ENCODE measurements at places on chromosomes 7 and 10. TPM values are rescaled to one million over a fixed set of nuclear protein-coding genes. Genes with fewer than 3 reads are reported as not detected.

DNA sequence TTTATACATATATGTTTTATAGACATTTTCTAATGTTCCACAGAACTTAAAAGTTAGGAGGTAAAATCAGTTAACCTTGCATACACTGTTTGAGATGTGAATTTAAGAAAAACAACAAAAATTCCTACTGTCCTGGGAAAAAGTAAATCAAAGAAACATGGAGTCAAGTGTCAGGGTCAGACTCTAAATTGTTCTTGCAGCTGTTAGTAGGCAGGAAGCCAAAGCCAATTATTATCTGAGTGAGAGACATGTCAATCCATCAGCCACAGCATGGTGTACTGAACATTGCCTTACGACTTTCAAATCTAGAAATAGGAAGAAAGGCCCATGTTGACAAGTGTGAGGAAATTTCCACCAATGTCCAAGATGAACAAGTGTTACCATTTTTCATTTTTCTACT lies 461.2 kb upstream of the MBL2 start:
- no peaks in the 10 kb centered on the region for H3K36me3 ChIP-seq
- no peaks in the 10 kb centered on the region for H3K4me1 ChIP-seq
- DNase-seq = no peak

DNA sequence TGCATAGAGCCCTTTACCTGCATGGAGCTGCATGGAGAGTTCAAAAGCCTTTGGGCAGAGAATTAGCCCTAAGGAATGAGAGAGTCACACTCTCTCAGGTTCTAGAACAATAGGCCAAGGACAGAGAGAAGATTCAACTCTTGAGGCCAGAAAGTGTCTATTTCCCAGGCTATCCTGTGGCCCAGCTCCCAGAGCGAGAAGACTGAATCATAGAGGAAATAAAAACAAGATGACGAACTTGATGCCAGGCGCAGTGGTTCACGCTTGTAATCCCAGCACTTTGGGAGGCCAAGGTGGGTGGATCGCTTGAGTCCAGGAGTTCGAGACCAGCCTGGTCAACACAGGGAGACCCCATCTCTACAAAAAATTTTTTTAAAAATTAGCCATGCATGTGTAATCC lies 18.3 kb upstream of the PODXL start:
- no peaks in the 10 kb centered on the region for H3K36me3 ChIP-seq
- no peaks in the 10 kb centered on the region for H3K4me1 ChIP-seq
- no peak overlapping the region for H3K27ac ChIP-seq

GRCh38 chr7:137772316-137772715 lies 74.5 kb downstream of the DGKI start:
- no peaks in the 10 kb centered on the region for H3K27me3 ChIP-seq
- no peak for DNase-seq
- no peak overlapping the region for H3K27ac ChIP-seq
- no peaks in the 10 kb centered on the region for H3K36me3 ChIP-seq

- H3K4me1 ChIP-seq = no peaks in the 10 kb centered on the region
- no peak for DNase-seq
- no peaks in the 10 kb centered on the region for H3K36me3 ChIP-seq
- no peak overlapping the region for H3K27ac ChIP-seq
- H3K27me3 ChIP-seq = no peaks in the 10 kb centered on the region
Measured at GRCh38 chr10:27622596-27622995, 118.5 kb downstream of the RAB18 start.

DNA sequence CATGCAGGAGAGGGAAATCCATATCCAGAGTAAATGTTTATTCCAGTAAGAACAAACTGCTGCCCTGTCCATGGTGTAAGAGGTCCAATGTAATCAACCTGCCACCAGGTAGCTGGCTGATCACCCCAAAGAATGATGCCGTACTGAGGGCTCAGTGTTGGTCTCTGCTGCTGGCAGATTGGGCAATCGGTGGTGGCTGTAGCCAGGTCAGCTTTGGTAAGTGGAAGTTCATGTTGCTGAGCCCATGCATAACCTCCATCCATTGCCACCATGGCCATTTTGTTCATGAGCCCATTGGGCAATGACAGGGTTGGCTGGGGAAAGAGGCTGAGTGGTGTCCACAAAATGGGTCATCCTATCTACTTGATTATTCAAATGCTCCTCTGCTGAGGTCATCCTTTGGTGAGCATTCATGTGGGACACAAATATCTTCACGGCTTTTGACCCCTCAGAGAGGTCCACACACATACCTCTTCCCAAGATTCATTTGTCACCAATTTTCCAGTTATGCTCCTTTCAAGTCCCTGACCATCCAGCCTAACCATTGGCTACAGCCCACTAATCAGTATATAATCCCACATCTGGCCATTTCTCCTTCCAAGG lies 23.3 kb upstream of the PAPSS2 start:
- no peak overlapping the region for H3K4me3 ChIP-seq
- H3K4me1 ChIP-seq = no peaks in the 10 kb centered on the region
- no peak for DNase-seq
- no peaks in the 10 kb centered on the region for H3K36me3 ChIP-seq
- H3K27me3 ChIP-seq = no peaks in the 10 kb centered on the region
- H3K27ac ChIP-seq = no peak overlapping the region

GRCh38 chr10:29069941-29070340 lies 218.9 kb upstream of the LYZL1 start:
- H3K27me3 ChIP-seq = no peaks in the 10 kb centered on the region
- no peak overlapping the region for H3K27ac ChIP-seq
- H3K4me1 ChIP-seq = no peaks in the 10 kb centered on the region
- no peak overlapping the region for H3K4me3 ChIP-seq

GRCh38 chr7:587767-588166 lies 68.1 kb upstream of the PDGFA start:
- no peaks in the 10 kb centered on the region for H3K27me3 ChIP-seq
- H3K4me3 ChIP-seq = no peak overlapping the region

- DNase-seq = no peak
- H3K36me3 ChIP-seq = no peaks in the 10 kb centered on the region
- no peak overlapping the region for H3K27ac ChIP-seq
- H3K27me3 ChIP-seq = no peaks in the 10 kb centered on the region
Measured at GRCh38 chr10:30756151-30756550, 126.6 kb upstream of the LYZL2 start.

- H3K27me3 ChIP-seq = no peaks in the 10 kb centered on the region
- H3K36me3 ChIP-seq = no peaks in the 10 kb centered on the region
- DNase-seq = no peak
- no peak overlapping the region for H3K27ac ChIP-seq
- no peak overlapping the region for H3K4me3 ChIP-seq
Measured at GRCh38 chr7:121847041-121847440, 25.9 kb upstream of the PTPRZ1 start.

DNA sequence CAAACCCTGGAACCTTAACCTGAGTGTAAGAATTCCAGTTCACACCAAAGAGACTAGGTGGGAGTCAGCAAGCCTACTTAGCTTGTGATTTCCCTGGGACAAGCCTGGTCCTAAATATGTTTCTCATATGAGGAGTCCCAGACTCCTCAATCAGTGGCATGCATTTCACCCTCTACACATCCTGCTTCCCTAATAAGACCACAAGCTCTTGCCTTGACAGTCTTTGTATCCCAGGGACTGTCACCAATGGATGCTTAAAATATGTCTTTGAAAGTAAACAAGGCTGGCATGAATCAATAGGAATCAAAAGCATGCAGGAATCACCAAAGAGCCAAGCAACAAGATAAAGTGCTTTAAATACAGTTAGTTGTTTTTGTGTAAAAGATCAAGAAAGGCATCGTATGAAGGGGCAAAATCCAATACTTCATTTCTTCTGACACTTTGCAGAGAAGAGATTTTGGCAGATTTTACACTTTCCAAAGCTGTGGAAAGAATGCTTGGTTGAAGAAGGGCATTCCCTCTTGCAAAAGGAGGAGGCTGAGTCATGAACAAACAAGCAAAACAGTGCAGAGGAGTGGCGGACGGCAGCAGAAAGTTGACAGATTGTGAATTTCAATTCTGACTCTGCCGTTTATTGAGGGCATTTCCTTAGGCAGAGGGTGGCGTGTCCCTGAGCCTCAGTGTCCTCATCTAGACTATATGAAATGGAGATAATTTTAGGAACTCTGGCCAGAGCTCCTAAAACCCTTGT lies 8.5 kb upstream of the NFE2L3 start:
- no peaks in the 10 kb centered on the region for H3K36me3 ChIP-seq
- no peak overlapping the region for H3K27ac ChIP-seq
- H3K27me3 ChIP-seq = no peaks in the 10 kb centered on the region
- no peak overlapping the region for H3K4me3 ChIP-seq

- H3K27me3 ChIP-seq = no peaks in the 10 kb centered on the region
- H3K27ac ChIP-seq = no peak overlapping the region
- H3K36me3 ChIP-seq = no peaks in the 10 kb centered on the region
- H3K4me3 ChIP-seq = no peak overlapping the region
Measured at GRCh38 chr7:151597541-151598444, 78.1 kb upstream of the RHEB start.

- no peak for DNase-seq
- H3K27ac ChIP-seq = no peak overlapping the region
- H3K27me3 ChIP-seq = no peaks in the 10 kb centered on the region
- H3K4me3 ChIP-seq = no peak overlapping the region
- H3K4me1 ChIP-seq = no peaks in the 10 kb centered on the region
Measured at GRCh38 chr7:139582130-139582650, 58.7 kb downstream of the CLEC2L start.

DNA sequence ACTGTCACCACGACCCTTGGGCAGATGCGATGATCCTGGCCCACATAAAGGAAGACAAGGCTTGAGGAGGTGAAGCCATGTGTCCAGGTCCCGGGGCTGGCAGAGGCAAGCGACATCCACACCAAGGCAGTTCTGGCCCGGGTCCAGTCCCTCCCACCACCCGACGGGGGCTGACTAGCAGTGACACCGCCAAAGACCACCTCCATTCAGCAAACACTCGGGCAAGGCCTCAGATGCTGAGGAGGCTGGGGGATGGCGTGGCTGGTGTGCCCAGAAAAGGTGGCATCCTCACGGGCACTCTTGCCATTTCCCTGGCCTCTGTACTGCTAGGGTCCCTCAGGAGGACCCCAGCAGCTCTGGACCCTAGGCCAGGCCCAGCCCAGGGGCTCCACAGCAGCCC lies 219.0 kb downstream of the ELFN1 start:
- H3K4me1 ChIP-seq = peaks cover 7% of the 10 kb centered on the region

DNA sequence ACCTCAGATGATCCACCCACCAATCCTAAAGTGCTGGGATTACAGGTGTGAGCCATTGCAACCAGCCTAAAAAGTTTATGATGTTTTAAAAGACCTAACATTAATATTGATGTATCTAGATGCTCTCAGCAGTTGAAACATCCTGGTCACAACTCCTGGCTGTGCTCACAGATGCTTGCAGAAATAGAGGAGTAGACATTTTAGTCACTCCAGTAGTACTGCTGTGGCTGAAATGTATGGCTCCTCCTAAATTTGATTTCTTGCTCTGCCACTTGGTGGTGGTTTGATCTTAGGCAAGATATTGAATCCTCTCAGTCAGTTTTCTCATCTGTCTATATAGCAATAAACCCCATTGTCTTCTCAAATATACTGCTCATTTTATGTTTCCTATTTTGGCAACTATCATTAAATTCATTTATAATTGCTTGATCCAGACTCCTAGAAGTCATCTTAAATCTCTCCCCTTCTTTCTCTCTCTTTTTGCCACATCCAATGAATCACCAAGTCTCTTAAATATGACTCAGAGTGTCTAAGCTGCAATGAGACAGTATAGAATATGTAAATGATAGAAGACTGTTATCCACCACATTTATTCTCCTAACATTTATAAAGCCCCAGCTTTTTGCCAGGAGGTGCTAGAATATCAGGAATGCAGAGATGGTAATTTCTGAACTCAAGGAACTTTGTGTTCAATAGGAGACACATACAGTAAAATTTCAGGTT lies 78.1 kb upstream of the NRBF2 start:
- no peak for DNase-seq
- H3K27ac ChIP-seq = no peak overlapping the region
- H3K27me3 ChIP-seq = no peaks in the 10 kb centered on the region
- H3K36me3 ChIP-seq = no peaks in the 10 kb centered on the region

DNA sequence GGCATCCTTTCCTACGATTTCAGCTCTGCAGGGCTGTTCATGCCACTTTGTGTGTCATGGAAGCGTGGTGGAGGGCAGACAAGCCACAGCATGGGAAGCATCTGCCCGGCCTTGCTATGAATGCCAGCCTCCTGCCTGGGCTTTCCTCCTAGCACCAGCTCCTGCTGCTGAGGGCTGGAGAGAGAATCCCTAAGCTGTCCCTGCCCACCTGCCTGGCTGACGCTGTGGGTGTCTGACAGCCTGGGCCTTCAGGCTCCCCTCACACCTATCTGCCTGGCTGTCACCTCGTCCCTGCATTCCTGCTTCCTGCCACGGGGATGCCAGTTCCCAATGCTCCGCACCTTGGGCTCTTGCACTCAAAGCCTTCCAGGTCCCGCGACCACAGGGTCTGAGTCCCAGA lies 606.5 kb upstream of the MGMT start:
- DNase-seq = no peak
- no peaks in the 10 kb centered on the region for H3K27me3 ChIP-seq

GRCh38 chr10:131196176-131196885 lies 115.2 kb downstream of the TCERG1L start:
- no peak overlapping the region for H3K4me3 ChIP-seq
- H3K27me3 ChIP-seq = no peaks in the 10 kb centered on the region
- DNase-seq = no peak
- no peaks in the 10 kb centered on the region for H3K4me1 ChIP-seq
- no peaks in the 10 kb centered on the region for H3K36me3 ChIP-seq

DNA sequence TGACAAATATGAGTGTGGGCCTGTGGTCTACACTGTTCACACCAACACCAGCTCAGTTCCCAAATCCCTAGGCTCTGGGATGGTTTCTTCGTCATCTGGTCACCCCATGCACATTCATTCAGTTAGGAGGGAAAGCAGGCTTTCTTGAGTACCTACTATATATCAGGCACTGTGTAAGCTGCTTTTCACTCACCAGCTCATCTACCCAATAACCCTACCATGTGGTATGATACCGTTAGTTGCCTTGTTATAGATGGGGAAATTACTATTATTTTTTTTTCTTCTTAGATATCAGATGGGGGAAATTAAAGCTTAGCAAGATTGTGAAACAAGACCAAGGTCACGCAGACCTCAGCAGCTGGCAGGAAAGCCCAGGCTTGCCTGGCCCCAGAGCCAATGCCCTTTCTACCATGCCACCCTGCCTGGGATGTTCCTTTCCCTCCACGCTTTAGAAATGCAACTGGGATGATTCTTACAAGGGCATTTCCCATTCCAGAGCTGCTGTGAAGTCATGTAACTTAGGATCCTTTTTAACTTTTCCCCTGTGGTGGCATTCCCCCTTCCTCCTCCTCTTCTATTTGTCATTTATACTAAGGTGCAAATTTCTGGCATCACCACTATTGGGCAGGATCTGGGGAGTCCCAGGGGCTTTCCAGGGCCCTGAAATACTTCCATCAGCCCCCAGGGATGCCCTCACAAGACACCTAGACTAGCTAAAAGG lies 93.1 kb upstream of the EFCAB10 start:
- no peak overlapping the region for H3K4me3 ChIP-seq
- H3K27ac ChIP-seq = no peak overlapping the region
- no peaks in the 10 kb centered on the region for H3K36me3 ChIP-seq
- peaks cover 2% of the 10 kb centered on the region for H3K27me3 ChIP-seq
- peaks cover 9% of the 10 kb centered on the region for H3K4me1 ChIP-seq

GRCh38 chr10:95295031-95295755 lies 4.4 kb upstream of the PDLIM1 start:
- DNase-seq = peak; percentile 86
- H3K27me3 ChIP-seq = no peaks in the 10 kb centered on the region
- peak overlapping the region; percentile 47 for H3K27ac ChIP-seq

- no peak overlapping the region for H3K27ac ChIP-seq
- H3K4me1 ChIP-seq = 0 out of 2 replicates have a peak, but pooled peaks cover 3% of the 10 kb centered on the region
- DNase-seq = no peak
- no peaks in the 10 kb centered on the region for H3K36me3 ChIP-seq
- no peaks in the 10 kb centered on the region for H3K27me3 ChIP-seq
- no peak overlapping the region for H3K4me3 ChIP-seq
Measured at GRCh38 chr7:102260856-102261255, 25.8 kb upstream of the SH2B2 start.

HABP2 gene
- total RNA-seq = not detected

PNLIPRP1 gene
- not detected for total RNA-seq

AKR1C8 gene
- not detected for total RNA-seq

ADCY1 gene
- total RNA-seq = not detected

CYP26C1 gene
- total RNA-seq = 0.30 TPM

HNRNPF gene
- 160 TPM for total RNA-seq

FAM131B gene
- not detected for total RNA-seq
